ENCODE measurements at places on chromosomes 5 and 9.

GRCh38 chr5:118270526-118270925, 717.8 kb downstream of the DTWD2 start:
- DNase-seq = no peak

- DNase-seq = no peak
Measured at GRCh38 chr5:153476767-153477166, 13.7 kb upstream of the GRIA1 start.

DNA sequence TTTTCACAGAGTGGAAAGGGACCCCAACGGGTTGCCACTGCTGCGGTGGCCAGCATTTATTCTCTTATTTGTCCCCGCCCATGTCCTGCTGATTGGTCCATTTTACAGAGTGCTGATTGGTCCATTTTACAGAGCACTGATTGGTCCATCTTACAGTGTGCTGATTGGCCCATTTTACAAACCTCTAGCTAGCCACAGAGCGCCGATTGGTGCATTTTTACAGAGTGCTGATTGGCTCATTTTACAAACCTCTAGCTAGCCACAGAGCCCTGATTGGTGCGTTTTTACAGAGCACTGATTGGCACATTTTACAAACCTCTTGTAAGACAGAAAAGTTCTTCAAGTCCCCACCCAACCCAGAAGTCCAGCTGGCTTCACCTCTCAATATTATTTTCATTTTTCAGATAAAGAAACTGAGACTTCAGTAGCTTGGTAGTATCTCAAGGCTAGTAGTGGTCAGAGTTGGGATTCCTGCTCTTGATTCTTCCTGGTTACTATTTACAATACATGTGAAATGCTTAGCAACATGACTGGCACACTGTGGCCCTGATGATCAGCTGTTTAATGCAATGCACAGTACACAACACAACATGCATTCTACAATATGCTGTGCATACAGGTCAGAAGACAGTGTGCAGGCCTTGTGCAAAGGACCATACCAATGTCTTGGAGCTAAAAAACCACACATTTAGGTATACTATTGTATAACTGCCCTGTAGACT, 63.6 kb upstream of the BOD1 start:
- DNase-seq = no peak

DNA sequence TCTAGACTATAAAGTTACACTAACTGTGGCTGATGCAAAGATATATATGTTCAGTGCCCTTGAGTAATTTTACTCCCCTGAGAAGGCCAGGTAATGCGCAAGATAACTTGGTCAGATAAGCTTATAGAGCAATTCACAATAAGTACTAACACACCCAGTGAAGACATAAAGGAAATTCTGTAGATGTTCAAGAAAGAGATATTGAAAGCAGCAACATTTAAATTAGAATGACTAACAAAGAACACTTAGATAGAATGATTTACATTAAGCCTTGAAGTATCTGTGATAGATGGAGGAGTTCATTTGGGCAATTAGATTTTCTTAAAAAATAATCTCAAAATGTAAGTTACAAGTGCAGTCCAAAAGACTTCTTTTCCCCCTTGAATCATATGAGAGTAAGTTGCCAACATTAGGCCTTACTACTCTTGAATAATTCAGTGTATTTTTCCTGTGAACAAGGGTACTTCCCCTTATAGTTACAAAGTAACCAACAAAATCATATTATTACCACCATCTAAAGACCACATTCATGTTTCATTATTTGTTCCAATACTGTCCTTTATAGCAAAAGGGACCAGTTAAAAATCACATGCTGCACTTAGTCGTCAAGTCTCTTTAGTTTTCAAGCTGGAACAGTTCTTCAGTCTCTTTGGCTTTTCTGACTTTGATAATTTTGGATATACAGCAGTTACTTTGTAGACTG, 44.4 kb upstream of the ELOVL7 start:
- DNase-seq = no peak

GRCh38 chr9:130857864-130858738, 23.0 kb downstream of the ABL1 start:
- no peak for DNase-seq

DNA sequence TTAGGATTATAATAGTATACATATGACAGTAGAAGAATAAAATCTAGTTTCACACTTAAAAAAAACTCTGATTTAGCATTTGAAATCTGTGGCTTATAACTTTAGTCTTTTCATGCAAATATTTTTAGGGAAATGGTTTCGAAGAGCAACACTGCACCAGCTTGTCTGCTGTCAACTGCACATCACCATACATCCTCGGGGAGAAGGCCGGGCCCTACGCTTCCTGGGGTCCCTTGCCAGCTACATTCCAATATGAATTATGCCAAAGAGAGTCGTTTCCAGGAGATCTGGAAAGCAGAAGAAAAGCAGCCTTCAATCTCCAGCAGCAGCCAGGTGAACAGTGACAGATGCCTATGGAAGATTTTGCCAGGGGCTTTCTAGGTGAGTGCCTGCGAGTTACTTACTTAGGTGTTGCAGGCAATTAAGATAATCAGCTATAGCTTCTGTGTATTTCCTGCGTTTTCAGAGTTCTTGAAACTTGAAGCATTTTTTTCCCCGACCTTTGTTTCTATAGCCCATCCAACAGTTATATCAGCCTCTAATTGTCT, 166.8 kb downstream of the TRPM3 start:
- DNase-seq = no peak

DNA sequence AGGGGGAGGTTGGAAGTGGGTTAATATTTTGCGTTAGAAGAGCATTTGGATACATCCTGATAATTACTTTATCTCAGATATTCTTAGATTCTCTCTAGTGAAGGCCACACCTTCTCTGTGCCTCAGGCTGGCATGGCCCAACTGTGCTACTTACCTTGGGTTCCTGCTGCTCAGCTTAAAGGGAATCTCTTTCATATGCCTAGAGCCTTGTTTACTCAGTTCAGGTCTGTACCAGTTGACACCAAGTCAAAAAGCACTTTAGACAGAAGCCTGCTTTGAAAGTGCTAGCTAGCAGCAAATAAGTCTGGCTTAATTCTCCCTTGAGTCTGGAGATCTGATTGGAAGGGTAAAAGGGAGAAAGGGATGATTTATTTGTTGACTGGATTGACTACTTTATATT, 74.8 kb downstream of the GHR start:
- DNase-seq = no peak

DNA sequence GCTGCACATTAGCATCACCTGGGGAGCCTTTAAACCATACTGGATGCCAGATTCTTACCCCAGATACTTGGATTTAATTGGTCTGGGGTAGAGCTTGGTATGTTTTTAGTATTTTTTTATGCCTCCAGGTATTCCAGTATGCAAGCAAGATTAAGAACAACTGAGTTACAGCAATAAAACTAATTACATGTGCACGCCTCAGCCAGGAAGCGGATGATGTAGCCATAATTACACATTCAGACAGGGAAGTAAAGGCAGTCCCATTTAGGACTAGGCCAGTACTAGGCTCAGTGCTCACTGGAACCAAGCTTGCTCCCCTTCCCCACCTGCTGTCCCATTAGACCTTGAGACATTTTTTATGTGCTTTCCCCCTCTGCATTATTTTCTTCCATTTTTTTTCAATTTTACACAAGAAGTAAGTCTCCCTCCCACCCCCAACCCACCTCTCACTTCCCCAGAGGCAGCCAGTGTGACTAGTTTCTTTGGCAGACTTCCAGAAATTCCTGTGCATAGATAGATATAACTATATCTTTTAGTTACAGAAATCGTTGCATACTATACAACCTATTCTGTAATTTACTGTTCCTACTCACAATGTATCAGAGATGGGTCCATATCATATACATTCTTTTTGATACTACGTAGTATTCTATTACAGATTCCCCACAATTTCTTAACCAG, 7.1 kb upstream of the GNAQ start:
- DNase-seq = no peak

- DNase-seq = no peak
Measured at GRCh38 chr5:111478266-111478665, 34.1 kb downstream of the STARD4 start.

DNA sequence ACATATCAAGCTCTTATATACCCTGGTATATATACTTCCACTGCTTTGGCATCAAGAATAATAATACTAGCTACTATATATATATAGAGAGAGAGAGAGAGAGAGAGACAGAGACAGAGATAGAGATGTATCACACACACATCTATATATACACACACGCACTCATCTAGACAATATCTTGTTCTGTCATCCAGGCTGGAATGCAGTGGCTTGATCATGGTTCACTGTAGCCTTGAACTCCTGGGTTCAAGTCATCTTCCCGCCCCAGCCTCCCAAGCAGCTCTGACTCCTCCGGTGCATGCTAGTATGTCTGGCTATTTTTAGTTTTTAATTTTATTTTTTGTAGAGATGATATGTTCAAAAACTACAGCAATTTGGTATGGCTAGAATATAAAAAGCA, 22.5 kb downstream of the ANKHD1 start:
- DNase-seq = no peak

DNA sequence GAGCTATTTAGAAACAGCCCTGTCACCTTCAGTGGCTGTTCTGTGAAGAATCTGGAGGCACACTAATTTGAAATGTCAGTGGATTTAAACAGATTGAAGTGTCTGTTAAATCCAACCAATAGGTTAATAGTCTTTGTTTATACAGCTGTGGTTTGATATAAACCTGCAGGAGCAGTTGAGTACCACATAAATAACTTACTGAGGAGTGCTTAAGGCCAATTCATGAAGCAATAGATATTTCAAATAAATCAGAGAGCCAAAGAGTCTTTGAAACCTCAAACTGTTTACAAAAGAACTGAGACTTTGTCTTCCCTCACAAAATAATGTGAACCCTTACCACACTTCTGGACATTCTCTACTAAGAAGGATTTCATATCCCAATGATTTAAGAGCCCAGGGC, 111.9 kb downstream of the FEM1C start:
- no peak for DNase-seq

GRCh38 chr9:107874591-107875369, 385.2 kb upstream of the KLF4 start:
- DNase-seq = no peak

GRCh38 chr5:53334431-53334941, 145.9 kb upstream of the FST start:
- no peak for DNase-seq

DNA sequence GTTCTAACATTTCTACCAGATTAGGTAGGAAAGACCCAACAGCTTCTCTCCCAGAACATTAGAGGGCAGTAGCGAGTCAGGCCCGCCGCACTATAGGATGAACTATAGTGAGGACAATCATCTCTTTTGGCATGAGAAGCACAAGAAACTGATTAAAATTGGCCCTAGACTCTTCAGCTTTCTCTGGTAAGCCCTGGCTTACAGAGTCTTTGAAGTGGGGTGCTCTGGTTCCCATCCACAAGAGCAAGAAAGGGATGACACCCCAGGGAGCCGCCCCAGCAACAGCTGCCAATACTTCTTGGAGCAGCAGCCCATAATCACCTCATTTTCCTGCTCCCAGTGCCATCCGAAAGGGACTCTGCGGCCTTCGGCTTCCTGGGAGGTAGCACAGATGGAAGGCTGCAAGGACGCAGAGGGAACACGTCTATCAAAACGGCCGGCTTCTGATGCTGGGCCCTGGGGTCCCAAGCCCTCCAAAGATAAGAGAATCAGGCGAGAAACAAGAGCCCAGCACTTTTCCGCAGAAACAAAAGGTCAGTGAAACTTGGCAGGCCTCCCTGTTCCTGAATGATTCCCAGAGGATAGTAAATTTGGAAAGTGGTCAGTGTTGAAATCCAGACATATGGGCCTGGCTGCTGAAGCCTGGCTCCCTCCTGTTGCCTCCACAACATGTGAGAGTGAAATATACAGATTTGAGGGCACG, 69.3 kb downstream of the HSD17B3 start:
- DNase-seq = no peak

- no peak for DNase-seq
Measured at GRCh38 chr5:60248901-60249300, 355.4 kb upstream of the PDE4D start.

DNA sequence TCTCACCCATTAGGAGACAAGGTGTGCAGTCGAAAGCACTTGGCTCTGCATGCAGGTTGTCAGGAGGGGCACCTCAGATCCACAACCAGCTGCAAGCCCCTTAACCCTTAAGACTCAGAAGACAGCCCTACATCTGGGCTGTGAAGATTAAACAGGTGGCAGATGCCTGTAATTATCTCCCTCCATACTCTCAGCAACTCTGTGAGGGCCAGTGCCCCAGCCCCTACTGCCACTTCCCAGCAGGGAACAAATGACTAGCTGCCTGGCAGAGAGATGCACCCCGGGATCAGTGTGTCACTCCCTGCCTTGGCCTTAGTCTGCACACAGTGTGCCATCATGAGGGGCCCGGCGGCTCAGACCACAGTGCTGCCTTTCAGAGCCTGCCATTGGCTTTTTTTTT, 42.0 kb downstream of the CRB2 start:
- DNase-seq = no peak

GRCh38 chr9:131733541-131734061, 6.3 kb downstream of the RAPGEF1 start:
- DNase-seq = peak; percentile 38

- DNase-seq = no peak
Measured at GRCh38 chr9:132407196-132407595, 556 bp upstream of the TTF1 start.

DNA sequence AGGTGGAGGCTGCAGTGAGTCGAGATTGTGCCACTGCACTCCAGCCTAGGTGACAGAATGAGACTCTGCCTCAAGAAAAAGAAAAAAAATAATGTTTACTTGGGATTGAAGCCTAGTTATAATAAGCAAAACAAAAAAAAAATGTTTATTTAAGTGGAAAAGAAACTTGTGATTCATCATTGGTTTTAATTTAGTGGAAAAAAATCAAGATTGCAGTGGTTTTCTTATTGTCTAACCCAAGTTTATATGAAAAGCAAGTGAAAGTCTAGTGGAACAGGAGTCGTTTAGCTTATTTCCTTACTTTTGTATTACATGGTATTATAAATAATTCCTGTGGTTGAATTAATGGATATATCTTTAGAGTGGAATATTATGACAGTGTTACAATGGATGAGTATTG, 8.4 kb downstream of the CNOT8 start:
- DNase-seq = no peak

DNA sequence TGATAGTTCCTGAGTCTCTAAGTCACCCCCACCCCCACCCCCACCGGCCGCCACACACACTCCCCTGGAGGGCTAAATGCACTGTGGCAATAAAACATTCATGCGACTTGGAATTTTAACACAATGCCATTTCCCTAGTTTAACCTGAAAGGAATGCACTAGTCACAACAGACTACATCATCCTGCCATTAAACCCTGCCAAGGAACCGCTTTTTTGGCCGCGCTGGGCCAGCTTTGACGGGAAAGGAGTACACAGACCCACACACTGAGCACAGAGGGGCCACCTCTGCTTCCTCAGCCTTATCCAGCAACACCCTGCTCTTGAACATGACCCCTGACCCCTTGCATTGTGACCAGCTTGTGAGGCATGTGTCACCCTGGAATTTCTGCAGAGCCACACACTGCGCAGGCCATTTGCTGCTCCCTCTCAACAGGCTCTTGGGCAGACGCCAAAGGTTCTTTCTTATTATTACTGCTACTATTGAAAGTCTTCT, 165.3 kb downstream of the BNC2 start:
- no peak for DNase-seq

DNA sequence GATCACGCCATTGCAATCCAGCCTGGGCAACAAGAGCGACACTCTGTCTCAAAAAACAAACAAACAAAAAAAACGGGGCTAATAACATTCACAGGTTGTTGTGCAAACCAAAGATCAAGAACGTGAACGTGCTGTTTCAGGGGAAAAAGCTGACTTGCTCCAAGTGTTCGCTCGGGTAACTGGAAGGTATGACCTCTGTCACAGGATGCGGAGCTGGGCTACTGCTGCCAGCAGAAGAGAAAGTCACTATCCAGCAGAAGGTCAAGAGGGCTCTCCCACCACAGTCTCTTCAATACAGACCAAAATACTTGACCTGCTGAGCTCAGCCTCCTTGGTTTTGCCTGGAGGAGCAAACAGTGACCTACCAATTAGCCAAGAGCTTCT, 59.7 kb downstream of the ABCA1 start:
- no peak for DNase-seq
